Skin of body (tissue), 3 donors: ENCODE measurements at places on chromosomes 2 and 18. TPM values are rescaled to one million over a fixed set of nuclear protein-coding genes. Genes with fewer than 3 reads are reported as not detected.

TXNDC2 gene
- total RNA-seq = not detected

GKN1 gene
- total RNA-seq = not detected

UCN gene
- total RNA-seq = 0.30 TPM

GPR35 gene
- 0.99 TPM for total RNA-seq

SERPINB4 gene
- 29.1 TPM for total RNA-seq

AOX1 gene
- 2.6 TPM for total RNA-seq

CD8B gene
- total RNA-seq = 0.59 TPM

ACP1 gene
- 95.7 TPM for total RNA-seq

CELF4 gene
- 0.69 TPM for total RNA-seq

ANO7 gene
- 0.79 TPM for total RNA-seq

UGT1A3 gene
- not detected for total RNA-seq

NEU2 gene
- 1.4 TPM for total RNA-seq

CACNB4 gene
- total RNA-seq = 16.3 TPM

ETAA1 gene
- total RNA-seq = 18.1 TPM

KCNIP3 gene
- total RNA-seq = 2.4 TPM

MAB21L4 gene
- 4.5 TPM for total RNA-seq

MYOM1 gene
- 70.2 TPM for total RNA-seq

CCDC68 gene
- 1.3 TPM for total RNA-seq

C2orf15 gene
- total RNA-seq = 1.4 TPM

ELOA2 gene
- not detected for total RNA-seq

SLC9A2 gene
- 6.8 TPM for total RNA-seq

PLGLB1 gene
- 5.4 TPM for total RNA-seq

GALNT5 gene
- total RNA-seq = 8.3 TPM

CCDC141 gene
- total RNA-seq = 6.0 TPM

FTCDNL1 gene
- total RNA-seq = 2.2 TPM

TUBA3E gene
- not detected for total RNA-seq

TMEM18 gene
- 17.4 TPM for total RNA-seq
